ENCODE measurements at places on chromosomes 12 and 14. TPM values are rescaled to one million over a fixed set of nuclear protein-coding genes. Genes with fewer than 3 reads are reported as not detected.

The FRS2 gene
- total RNA-seq, result 67.0 TPM

The EPYC gene
- total RNA-seq, result not detected

The ADSS1 gene
- 4.8 TPM for total RNA-seq

The REP15 gene
- 3.5 TPM for total RNA-seq

The CMKLR1 gene
- not detected for total RNA-seq

The IL23A gene
- not detected for total RNA-seq

The TAPBPL gene
- 19.7 TPM for total RNA-seq

The SSTR1 gene
- 0.63 TPM for total RNA-seq

The AHNAK2 gene
- 78.4 TPM for total RNA-seq

The RFX4 gene
- not detected for total RNA-seq

The TCL1B gene
- total RNA-seq, result not detected

The C1QL4 gene
- total RNA-seq, result 0.18 TPM

The PSMC1 gene
- total RNA-seq, result 154 TPM

The DMAC2L gene
- total RNA-seq, result 4.4 TPM

The GARIN6 gene
- total RNA-seq, result not detected

The PTPRR gene
- not detected for total RNA-seq

The SLC25A47 gene
- total RNA-seq, result not detected

The COCH gene
- total RNA-seq, result not detected

The KRT72 gene
- total RNA-seq, result not detected

The PSMC6 gene
- total RNA-seq, result 111 TPM

The TAS2R19 gene
- total RNA-seq, result 6.3 TPM

The SLCO1B1 gene
- not detected for total RNA-seq

The MIP gene
- not detected for total RNA-seq
